NCI-H510A (cell line): ENCODE measurements at places on chromosomes 13 and 19.

DNA sequence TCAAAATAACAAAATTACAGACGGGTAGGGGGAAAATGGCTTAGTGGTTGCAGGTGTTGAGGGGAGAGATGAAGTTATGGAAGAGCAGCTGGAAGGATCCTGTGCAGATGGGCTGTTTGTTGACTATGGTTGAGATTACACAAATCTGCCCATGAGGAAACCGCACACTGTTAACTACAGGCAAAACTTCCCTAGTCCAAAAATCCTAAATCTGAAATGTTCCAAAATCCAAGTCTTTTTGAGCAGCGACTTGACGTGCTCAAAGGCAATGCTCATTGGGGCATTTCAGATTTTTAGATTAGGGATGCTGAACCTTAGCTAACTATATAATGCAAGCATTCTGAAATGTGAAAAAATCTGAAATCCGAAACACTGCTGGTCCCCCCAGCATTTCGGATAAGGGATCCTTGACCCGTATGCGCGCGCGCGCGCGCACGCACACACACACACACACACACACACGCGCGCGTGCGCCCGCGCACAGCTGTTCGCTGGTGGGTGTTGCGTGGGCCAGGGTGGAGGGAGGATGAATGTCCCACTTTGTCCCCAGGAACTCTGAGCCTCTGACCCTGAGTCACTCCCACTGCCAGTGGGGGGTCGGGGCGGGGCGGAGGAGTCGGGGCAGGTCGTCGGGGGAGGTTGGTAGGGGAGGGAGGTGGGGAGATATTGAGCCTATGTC is 6.8 kb downstream of the F2RL3 start:
- DNase-seq, result no peak

GRCh38 chr13:99972190-99972731 is 694 bp upstream of the ZIC5 start:
- DNase-seq, result no peak

DNA sequence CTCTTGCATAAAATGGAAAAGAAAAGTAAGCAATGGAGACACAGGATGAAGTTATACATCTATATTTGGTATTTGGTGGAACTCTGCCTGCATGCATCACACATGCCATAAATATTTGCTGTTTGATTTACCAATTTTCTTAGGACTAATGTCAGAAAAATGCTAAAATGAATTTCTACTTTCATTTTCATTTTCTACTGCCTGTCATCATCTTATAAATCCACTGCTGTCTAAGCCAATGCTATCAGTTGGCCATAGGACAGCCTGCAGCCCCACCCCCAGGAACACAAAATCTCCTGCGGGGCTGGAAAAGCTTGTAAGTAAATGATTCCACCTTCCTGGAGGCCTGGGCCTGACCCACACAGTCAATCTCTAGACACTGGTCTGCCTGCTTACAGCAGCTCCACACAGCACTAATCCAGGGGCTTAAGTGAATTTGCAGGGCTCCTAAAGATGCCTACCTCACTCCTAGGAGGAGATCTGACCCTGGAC is 122.0 kb downstream of the ENOX1 start:
- DNase-seq, result no peak

DNA sequence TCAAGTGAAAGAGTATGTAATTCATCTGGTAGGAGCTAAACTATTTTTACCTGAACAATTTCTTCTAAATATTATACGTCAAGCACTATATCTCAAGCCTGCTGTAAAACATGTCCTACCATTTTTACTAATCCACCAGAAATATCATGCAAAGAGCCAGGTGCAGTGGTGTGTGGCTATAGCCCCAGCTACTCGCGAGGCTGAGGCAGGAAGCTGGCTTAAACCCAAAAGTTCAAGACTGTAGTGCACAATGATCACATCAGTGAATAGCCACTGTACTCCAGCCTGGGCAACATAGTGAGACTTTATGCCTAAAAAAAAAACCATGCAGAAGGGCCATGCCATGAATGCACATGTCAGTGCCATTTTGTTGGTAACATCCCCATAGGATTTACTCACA is 20.7 kb upstream of the CLN5 start:
- no peak for DNase-seq

GRCh38 chr13:94641409-94641941 is 39.8 kb downstream of the GPR180 start:
- DNase-seq, result peak; percentile 50

GRCh38 chr19:42284066-42284501 is 15.0 kb downstream of the CIC start:
- DNase-seq, result peak; percentile 74

DNA sequence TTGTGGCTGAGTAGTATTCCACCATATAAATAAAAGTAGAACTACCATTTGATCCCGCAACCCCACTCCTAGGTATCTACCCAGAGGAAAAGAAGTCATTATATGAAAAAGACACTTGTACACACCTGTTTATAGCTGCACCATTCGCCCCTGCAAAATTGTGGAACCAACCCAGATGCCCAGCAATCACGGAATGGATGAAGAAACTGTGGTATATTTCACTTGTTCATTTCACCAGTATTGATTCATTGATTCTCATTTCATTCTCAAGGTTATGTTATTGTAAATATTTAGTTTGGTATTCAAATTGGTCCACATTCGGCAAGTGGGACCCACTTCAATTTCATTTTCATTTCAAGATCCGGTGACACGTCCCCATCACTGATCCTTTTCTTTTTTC is 8.2 kb upstream of the RFPL4A start:
- DNase-seq, result no peak

DNA sequence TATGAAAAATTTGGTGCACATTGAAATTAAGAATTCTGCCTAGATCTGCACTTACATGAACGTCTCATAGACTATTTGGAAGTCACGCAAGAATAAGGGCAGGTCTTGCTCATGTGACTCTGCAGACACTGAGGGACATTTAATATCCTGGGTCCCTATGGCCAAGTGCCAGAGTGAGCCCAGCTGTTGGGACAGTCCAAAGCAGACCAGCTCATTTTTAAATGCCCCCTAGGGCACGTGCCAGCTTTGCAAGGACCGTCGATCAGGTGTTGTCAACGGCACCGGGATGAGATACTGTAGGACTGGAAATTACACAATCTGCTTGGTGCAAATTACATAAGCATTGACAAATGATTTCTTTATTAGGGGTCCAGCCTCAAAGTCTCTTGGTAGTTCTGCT is 293.6 kb downstream of the TEX29 start:
- DNase-seq, result no peak

DNA sequence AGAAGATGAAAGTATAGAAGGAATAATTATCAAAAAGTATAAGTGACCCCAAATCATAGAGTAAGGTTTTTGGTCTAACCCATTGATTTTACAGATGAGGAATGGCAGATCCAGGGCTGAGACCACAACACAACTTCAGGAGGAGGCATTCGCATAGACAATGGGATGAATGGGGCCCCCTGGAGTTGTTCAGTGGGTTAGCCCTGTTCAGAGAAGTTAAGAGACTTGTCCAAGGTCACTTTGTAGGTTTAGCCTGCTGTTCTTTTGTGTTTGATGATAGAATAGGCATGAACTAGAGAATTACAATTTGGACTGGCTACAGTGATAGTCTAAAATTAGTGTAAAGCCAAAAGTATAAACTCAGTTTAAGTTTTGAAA is 233.9 kb downstream of the KCNRG start:
- DNase-seq, result no peak

DNA sequence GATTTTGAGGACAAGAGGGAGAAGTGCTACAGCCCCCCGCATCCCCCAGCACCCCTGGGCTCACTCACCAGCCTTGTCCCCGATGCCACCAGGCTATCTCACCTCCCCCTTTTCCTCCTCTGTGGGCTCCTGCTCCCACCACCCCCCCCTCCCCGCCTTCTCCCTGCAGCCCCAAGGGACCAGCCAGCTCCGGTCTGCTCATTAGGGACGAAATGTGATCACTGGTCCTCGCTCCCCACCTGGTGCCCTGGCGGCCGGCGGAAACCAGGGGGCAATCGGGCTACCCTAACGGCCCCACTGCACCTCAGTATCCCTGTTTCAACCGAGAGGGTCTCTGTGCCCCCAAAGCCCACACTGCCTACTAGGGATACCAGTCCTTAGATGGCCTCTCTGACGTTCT is 2.7 kb downstream of the GPR4 start:
- no peak for DNase-seq

- DNase-seq, result no peak
Measured at GRCh38 chr19:29712744-29713516, 2.1 kb downstream of the C19orf12 start.

GRCh38 chr13:42981853-42982252 is 10.2 kb downstream of the EPSTI1 start:
- DNase-seq, result no peak

DNA sequence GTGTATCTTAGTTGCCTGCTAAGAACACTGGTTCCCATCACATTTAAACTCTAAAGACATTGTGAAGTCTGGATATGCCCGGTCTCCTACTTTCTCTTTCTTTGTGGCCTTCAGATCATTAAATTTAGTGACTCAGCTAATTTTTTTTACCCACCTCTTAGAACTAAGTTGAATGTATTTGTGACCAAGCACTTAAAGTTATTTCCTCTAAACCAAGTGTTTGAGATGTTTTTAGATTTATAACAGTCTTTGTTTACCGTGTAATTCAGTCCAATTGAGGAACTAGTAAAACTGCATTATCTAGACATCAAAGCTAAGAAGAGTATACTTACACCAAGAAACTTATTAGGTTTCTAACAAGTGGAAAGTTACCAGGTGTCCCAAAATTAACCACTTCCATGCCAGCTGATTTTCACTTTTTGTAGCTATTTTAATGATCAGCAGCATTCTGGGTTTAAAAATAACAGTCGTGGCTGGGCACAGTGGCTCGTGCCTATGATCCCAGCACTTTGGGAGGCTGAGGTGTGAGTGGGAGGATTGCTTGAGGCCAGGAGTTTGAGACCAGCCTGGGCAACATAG is 53.1 kb downstream of the ARHGAP35 start:
- DNase-seq, result no peak

GRCh38 chr13:30191491-30192100 is 115.8 kb downstream of the KATNAL1 start:
- no peak for DNase-seq

GRCh38 chr19:16359074-16359473 is 34.4 kb downstream of the KLF2 start:
- DNase-seq, result no peak

GRCh38 chr19:1112268-1113029 is 8.7 kb downstream of the GPX4 start:
- DNase-seq, result no peak

DNA sequence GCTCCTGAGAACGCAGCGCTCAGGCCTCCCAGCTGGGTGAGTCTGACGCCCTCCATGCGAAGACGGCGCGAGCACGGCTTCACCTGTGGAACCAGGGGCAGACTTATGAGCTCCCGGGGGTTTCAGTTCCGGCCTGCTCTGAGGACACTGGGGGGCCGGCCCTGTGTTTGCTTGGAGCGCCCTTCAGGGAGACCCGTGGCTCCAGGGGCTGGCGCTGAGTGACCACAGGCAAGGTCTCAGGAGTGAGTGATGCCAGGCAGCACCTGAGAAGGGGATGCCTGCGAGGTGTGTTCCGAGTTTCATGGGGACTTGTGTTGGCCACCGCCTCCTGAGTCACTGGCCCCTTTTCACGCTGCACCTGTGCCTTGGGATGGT is 4.5 kb downstream of the MCF2L start:
- no peak for DNase-seq

DNA sequence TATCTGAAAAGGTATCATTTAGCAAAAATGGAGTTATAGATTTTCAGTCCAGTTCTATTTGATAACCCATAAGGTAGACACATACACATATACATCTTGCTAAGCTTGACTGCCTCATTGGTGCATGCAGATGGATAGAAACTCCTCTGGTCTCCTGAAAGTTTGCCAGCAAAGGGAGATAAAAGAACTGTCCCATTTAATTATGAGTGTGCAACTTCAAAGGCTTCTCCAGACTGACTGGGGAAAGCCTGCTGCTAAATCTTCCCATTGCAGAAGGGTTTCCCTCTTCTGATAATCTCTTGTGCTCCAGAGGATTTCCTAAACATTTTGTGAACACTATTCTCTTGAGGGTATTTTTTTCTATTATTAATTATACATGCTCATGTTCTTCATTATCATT is 131.9 kb downstream of the ITGBL1 start:
- no peak for DNase-seq

DNA sequence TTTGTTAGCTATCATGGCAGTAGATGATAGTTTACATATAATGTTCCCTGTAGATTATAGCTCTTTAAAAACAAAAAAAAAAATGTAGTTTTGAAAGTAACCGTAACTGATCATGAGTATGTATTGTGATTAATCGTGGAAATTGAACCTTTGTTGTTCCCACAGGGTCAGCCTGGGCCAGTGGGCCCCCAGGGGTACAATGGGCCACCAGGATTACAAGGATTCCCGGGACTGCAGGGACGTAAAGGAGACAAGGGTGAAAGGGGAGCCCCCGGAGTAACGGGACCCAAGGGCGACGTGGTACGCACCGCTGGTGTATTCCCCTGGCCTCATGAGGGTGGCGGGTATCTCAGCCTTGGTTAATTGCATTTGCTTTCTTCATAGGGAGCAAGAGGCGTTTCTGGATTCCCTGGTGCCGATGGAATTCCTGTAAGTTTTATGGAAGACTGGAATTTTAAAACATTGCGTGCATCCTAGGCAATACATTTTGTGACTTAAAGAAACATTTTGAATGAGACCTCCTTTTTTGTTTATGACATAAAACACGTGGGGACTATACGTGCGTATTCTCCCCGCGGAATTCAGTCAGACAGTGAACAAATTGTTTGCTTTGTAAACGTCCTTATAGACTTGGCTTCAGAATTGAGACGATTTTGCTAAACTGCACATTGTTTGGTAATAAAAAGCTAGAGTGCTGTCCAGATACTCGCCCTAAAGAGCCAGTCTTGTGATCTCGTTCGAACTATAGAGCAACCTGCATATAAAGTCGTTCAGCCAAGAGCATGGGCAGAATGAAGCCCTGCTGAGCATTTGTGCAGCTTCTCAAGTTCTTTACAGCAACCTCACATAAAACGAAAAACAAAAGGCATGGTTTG is 117.7 kb downstream of the COL4A2 start:
- no peak for DNase-seq

GRCh38 chr13:77548095-77548494 is 12.6 kb downstream of the SCEL start:
- DNase-seq, result no peak

DNA sequence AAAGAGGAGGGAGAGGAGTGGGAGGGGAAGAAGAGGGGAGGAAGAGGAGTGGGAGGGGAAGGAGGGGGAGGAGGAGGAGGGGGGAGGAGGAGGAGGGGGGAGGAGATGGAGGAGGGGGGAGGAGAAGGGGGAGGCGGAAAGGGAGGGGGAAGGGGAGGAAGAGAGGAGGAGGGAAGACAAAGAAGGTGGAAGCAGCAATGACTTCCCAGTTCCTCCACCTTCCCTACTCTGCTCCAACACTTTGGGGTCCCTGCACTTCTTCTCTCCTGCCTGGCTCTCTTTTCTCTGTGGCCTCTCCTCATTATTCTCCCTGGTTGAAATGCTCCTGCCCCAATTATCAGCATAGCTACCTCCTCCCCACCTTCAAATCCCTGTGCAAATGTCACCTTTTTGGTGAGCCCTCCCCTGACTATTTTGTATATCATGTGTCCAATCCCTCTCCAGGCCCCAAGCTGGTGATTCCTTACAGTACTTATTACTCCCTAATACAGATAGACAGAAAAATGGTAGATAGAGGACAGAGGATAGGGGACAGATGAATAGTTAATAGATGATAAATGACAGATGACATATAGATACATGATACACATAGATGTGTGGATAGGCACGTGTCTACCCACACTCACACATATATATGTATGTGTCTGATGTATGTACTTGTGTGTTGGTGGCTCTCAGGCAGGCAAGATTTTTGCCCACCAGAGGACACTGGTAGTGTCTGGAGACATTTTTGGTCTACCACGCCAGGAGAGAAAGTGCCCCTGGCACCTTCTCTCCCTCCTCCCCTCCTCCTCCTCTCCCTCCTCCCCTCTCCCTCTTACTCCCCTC is 25.2 kb downstream of the NLRP9 start:
- DNase-seq, result no peak

- peak; percentile 9 for DNase-seq
Measured at GRCh38 chr19:46715975-46716671, 791 bp downstream of the PRKD2 start.
